CD14-positive monocyte (primary cell): ENCODE measurements at places on chromosomes 16 and 17.

DNA sequence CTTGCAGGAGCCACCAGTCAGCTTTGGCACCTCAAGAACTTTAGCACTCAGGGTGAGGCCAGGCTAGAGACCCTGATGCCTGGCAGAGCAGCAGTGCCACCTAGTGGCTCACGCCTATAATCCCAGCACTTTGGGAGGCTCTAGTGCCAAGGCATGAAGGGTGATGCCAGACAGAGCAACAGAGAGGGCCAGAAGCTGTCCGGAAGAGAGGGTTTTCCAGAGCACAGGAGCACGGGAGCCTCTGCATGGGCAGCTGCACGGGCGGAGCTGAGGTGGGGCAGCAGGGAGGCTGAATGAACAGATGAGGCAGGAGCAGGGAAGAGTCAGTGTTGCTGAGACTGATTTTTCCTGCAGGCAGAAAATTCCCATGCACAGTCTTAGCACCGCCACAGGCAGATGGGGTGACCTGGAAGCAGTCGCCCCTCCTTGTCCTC is 38.9 kb downstream of the MYH3 start:
- DNase-seq = peak; percentile 39

GRCh38 chr17:60090417-60090816 is 11.7 kb upstream of the HEATR6 start:
- DNase-seq = peak; percentile 26

DNA sequence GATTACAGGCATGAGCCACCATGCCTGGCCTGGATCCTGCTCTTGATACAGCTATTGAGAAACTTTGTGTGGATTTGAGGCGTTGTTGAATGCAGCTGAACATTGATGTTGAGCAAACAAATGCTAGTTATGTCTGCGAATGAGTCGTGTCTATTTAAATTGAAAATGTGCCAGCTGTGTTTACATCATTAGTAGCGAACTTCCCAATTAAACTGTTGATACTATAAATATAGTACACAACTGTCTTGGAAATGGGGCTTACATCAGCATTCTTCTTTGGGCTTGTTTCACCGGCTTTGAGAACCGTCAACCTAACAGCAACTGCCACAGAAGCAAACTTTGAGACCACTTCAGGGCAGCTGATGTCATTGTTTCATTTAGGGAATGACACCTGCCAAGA is 251.9 kb downstream of the RBFOX1 start:
- DNase-seq = no peak

DNA sequence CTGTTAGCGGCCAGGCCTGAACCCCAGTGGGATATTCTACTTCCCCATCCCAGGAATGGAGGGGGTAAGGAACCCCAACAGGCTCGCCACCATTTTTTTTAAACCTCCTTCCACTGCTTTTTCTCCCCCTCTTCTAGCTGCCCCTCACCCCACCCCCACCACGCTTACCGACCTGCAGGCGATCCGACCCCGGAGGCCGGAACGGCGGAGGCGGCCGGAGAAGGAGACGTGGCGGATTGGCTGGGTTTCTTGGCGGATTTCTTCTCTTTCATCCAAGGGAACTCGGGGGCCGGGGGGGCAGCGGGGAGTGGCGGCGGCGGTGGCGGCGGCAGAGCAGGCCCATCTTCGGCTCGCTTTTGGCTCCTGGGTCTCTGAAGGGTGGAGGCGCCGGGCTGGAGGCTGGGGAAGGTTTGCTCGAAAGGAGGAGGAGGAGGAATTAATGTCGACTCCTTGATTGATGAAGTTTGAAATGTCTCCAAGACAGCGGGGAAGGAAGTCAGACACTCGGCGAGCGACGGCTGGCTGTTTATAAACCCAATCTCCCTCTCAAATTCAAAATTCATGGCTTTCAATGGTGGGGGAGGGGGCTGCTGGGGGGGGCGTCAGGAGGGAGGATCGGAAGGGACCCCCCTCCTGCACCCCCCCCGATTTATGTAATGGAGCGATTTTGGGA is 424 bp downstream of the HOXB2 start:
- no peak for DNase-seq

- no peak for DNase-seq
These were observed 1.7 kb downstream of the RAD51D start for GRCh38 chr17:35117984-35118383.

DNA sequence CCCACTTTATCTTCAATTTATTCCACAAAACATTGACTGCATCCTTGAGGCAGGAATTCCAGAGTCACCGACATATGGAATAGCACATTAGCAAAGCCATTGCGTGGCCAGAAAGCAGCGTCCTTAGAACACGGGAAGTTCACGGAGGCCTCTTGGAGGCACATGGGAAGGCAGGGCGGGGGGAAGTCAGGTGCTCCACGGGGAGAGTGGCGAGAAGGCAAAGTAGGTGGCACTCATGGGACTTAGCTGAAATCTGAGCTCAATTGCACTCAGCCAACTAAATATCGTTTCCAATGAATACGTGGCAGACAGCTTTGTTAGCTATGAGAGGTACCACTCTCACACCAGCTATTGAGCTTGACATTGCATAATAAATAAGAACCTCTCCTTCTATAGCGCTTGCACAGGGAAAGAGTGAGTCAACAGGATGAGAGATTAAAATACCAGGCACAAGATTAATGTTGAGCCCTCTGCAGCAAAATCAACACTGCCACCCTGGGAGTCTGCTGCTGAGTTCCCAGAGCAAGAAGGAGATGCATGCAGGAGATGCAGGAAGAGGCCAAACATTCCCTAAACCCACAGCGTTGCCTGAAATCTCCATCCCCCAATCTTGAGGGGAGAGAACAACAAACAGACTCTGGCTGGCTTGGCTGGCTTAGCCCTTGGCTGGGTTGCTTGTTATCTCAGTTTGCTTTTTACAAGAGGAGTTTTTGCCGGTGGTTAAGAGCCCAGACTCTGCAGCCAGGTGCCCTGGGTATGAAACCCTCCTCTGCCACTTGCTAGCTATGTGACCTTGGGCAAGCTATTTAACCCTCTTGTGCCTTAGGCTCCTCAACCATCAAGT is 28.8 kb downstream of the ABCC12 start:
- DNase-seq = no peak

DNA sequence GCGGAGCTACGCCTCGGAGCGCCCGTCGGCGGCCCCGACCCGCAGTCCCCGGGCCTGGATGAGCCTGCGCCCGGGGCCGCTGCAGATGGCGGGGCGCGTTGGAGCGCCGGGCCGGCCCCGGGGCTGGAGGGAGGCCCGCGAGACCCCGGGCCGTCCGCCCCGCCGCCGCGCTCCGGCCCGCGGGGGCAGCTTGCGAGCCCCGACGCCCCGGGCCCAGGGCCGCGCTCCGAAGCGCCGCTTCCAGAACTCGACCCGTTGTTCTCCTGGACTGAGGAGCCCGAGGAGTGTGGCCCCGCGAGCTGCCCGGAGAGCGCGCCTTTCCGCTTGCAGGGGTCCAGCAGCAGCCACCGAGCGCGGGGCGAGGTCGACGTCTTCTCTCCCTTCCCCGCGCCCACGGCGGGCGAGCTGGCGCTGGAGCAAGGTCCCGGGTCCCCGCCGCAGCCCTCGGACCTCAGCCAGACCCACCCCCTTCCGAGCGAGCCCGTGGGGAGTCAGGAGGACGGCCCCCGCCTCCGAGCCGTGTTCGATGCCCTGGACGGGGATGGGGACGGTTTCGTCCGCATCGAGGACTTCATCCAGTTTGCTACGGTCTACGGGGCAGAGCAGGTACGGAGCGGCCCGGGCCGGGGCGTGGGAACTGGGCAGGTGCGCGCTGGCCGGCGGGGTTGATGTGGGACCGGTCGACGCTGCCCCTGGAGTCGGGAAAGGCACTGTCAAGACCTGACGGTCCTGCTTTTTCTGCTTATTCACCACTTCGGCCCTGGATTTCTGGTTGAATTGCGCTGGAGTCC is 861 bp downstream of the RAB11FIP3 start:
- DNase-seq = no peak

GRCh38 chr16:4846503-4846900 is 586 bp downstream of the GLYR1 start:
- peak; percentile 51 for DNase-seq

- DNase-seq = no peak
These were observed 102.8 kb downstream of the ADAMTS18 start for GRCh38 chr16:77331802-77332586.

GRCh38 chr17:19727501-19728078 is 11.2 kb upstream of the SLC47A2 start:
- DNase-seq = peak; percentile 16

- DNase-seq = peak; percentile 39
These were observed 4.0 kb upstream of the ABCC3 start for GRCh38 chr17:50630524-50631194.

DNA sequence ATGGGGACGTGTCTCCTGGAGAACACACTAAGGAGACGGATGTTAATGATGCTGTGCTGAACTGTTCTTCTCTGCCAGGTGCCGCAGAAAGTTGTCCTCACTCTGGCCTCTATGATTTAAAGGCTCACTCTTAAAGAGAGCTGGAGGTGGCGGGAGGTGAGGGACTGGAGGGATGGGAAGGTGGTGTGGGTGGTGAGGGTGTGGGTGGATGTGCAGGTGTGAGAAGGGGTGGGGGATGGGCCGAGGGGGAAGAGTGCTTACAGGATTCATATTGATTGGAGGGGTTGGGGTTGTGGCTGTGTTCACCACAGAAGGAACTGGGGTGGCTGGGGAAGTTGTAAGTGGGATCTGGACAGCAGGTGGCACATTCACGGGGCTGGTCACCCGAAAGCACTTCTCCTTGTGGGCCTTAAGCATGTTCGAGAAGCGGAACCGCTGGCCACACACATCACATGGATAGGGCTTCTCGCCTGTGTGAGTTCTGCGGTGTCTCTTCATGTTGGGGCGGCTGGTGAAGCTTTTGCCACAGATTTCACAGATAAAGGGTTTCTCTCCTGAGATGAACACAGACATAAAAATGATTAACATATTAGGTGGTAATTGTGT is 63.6 kb downstream of the ZNF652 start:
- DNase-seq = no peak

- DNase-seq = no peak
These were observed 1.8 kb upstream of the PIK3R6 start for GRCh38 chr17:8869114-8869815.

DNA sequence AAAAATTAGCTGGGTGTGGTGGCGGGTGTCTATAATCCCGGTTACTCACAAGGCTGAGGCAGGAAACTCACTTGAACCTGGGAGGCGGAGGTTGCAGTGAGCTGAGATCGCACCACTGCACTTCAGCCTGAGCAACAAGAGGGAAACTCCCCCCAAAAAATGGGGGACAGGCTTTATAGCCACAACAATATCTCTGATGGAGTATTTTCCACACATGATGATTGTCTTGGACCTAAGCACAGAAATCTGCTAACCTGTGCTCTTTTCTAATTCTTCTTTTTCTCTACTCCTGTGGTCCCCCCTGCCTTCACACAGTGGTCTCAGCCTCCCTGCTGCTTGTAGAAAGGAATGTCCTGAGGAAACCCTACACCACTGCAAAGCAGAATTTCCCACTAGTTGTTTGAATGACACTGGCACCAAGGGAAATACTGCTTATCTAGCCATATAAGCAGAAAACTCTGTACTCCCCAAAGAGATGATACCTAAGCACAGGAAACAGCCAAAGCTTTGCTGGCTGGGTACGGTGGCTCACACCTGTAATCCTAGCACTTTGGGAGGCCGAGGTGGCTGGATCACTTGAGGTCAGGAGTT is 117.6 kb downstream of the USP31 start:
- DNase-seq = no peak

DNA sequence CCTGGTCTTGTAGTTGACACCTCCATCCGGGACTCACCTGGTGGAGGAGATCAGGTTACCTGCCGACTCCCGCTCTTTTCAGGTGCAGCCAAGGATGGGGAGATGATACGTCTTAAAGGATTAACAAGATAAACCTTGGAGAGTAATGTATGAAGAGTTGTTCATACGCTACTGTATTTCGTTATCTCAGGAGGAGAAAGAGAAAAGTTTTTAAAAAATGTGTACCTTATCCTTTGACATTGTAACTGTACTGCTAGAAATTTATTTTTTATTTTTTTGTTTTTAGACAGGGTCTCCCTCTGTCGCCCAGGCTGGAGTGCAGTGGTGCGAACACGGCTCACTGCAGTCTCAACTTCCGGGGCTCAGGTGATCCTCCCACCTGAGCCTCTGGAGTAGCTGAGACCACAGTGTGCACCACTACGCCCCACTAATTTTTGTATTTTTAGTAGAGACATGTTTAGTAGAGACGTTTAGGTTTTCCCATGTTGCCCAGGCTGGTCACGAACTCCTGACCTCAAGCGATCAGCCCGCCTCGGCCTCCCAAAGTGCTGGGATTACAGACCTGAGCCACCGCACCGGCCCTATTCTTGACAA is 764 bp upstream of the SMURF2 start:
- DNase-seq = no peak

DNA sequence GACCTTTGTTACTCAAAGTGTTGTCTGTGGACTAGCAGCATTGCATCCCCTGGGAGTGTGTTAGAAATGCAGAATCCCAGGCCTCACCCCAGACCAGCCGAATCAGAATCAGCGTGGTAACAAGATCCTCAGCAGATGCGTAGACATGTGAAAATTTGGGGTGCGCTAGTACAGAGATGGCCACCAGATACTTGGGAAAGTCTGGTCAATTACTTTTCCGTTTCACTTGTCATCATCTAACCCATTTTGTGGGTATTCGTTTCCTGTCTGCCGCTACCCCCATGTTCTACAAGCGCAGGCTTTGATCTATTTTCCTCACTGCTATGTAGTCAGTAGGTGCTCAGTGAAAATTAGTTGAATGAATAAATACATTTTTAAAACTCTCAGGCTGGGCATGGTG is 33.1 kb upstream of the HERPUD1 start:
- no peak for DNase-seq

DNA sequence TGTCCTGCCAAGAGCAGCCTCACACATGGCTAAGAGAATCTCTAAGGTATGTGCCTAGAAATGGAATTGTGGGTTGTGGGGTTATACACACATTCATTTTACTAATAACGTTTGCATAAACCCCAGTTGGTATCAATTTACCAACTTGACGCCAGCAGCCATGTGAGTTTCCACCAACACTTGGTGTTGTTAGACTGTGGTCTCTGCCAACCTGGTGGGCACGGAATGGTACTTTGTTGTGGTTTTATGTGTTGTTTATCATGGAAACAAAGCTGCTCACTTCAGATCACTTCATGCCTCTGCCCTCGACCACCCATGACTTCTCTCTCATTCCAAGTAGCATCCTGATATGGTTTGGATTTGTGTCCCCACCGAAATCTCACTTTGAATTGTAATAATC is 152.0 kb upstream of the CDC42EP4 start:
- DNase-seq = no peak
